ENCODE measurements at places on chromosomes 6 and 20.

- DNase-seq: no peak
Measured at GRCh38 chr20:10288954-10289646, 70.5 kb downstream of the SNAP25 start.

DNA sequence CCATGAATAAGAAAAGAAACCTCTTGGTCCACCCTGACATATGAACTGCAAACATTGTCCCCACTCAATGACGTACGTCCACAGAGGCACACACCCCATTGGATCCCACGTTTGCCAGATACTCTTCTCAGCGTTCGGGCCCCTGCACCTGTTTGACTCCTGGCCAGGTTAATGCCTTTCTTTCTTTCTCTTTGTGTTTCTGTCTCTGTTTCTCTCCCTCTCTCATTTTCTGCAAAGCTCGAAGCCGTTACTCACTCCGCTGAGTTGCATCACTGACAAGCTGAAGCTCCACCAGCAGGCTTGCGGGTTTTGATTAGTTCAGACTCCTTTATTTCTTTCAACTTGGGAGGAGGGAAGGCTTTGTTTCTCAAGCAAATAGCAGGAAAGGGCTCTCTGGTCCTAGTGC lies 135.5 kb upstream of the SUPT3H start:
- DNase-seq: no peak

DNA sequence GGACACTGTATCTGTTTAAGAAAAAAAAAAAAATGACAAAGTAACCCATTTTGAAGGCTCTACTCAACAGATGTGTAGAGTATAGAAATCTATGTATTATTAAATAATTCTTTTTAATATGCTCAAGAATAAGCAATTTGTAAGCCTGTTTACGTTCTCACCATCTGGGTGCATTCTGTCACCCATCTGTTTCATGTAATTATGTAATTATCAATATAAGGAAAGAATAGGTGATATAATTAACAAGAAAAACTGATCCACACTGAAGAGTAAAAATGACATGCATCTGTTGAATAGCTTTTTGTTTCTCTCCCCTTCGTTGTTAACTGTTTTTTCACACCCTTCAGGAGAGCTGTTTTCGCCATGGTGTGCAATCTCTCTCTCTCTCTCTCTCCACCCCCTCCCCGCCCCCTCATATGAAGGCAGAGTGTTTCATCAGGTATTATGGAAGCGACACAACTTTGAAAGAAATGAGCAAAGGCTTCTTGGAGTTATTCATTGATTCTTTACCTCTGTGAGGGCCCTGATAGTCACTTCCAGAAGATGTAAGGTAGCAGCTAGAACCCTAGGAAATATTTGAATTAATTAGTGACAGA lies 154.3 kb upstream of the INSM1 start:
- no peak for DNase-seq

GRCh38 chr20:19310541-19310940 lies 98.1 kb downstream of the SLC24A3 start:
- no peak for DNase-seq

- DNase-seq: no peak
Measured at GRCh38 chr6:15580326-15580725, 82.5 kb downstream of the DTNBP1 start.

DNA sequence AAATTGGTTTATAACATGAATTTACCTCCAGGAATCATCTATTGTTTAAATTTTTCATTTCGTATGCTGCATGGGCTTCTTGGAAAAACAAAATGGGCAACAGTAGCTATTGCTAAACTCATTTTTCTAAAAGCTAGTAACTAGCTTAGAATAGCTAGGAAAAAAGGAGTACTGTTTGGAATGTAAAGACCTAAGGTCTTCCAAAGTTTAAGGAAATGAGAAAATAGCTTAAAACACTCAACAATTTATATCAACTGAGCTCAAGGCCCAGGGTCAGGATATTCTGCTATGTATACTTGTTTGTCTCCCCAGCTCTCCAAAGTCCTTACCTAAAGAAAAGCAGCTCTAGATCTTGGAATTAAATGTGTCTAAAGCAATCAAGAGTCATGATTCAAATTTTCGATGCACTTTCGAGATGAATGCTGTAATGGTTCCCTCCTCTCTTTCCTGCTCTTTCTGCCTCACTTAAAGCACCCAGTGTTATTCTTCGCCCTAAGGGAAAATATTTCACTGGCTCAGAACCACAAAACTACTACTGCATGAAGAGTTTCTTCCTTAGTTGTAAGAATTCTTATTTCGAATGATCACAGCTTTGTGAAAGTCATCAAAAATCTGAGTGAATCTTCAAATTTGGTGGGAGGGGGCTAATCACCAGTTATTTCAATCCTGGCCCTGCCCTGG lies 41.6 kb downstream of the LYRM4 start:
- DNase-seq: no peak

DNA sequence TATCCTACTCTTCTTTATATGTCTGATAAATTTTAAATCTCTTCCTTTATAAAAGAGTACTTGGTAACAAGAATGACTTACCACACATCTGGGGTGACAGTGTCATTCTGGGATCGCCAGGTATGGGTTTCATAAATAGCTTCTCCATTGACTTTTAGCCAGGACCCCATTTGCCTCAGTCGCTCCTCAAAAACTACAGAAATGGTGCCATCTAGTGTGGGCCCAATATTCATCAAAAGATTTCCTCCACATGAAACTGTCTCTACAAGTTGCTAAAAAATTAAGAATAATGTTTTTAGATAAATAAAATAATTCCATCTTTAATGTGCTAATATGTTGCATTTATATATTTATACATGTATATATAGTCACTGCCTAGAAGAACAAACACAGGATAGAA lies 9.7 kb downstream of the FUCA2 start:
- no peak for DNase-seq

GRCh38 chr6:50822078-50822476 lies 3.4 kb downstream of the TFAP2B start:
- DNase-seq: peak; percentile 5
